Sciatic nerve (tissue), 2 donors: ENCODE measurements at places on chromosomes 12 and 14.

DNA sequence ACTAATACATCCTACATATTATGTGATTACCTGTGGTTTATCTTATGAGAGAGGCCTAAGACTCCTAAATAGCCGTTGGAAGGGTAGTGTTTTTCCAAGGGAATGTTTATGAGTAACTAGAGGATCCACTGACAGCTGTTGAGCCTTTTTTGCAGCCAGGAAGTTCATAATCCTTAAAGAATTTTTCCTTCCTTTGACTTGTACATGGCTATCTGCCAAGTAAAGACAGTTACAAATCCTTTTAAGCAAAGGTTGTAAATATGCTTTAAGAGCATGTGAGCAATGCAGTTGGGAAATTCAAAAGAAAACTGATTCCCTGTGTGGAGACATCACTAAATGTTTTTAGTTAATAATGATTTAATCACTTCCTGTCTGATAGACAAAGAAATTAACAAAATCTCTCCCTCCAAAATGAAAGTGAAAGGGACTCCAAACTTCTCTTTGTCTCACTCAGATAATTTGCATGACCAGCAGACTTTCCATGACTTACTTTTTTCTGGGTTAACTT, 333.8 kb downstream of the PDZRN4 start:
- DNase-seq, result no peak

DNA sequence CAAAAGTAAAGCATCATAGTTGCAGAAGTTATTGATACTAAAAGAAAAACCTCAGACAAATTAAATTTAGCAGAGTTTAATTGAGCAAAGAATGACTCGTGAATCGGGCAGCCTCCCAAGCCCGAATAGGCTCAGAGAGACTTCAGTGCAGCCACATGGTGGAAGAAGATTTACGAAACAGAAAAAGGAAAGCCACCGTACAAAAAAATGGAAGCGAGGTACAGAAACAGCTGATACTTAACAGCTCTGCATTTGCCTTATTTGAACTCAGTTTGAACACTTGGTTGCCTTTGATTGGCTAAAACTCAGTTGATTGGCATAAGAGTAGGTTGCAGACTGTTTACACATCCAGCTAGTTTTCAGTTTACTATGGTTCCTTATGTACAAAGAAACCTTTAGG, 12.9 kb downstream of the TTC9 start:
- no peak for DNase-seq

DNA sequence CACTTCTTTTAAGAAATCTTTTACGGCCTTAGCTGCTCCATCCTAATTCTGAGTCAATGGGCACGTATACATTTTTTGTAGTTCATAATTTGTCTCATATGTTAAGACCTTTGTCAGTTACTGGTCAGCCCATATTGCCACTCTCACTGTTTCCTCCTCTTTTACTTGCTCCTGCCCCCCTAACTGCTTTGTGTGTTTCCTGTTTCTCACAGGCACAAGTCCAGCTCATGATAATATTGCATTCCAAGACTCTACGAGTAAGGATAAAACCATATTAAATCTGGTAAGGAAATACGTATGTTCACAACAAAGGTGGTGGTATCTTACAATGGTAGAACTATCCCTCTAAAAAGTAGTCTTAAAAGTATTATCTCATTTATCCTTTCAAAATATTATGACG, 111.7 kb downstream of the DNAI7 start:
- no peak for DNase-seq

GRCh38 chr14:62614122-62614521, 431.1 kb downstream of the KCNH5 start:
- no peak for DNase-seq

DNA sequence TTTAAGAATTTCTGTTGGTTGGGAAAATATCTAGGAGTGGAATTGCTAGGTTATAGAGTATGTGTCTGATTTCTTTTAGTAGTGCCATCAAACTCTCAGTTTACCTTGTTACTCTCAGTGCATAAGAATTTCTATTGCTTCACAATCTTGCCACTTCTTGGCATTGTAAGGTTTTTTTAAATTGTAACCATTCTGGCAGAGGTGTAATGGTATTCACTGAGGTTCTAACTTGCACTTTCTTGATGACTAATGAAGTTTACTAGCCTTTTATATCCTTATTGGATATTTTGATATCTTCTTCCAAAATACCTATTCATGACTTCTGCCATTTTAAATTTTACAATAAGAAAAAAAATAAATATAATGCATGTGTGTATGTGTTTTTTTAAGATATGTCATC, 478.0 kb downstream of the NAV3 start:
- DNase-seq, result no peak

GRCh38 chr14:64990939-64991338, 4.2 kb downstream of the FNTB start:
- DNase-seq, result no peak

DNA sequence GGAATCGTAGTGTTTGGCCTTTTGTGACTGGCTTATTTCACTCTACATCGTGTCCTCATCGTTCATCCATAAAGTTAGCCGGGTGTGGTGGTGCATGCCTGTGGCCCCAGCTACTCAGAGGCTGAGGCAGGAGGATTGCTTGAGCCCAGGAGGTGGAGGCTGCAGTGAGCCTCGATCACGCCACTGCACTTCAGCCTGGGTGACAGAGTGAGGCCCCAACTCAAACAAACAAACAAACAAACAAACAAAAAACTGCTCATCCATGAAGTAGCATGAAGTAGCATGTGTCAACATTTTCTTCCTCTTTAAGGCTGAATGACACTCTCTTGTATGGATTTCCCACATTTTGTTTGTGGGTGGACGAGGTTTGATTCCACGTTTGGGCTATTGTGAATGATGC, 44.0 kb upstream of the MEG3 start:
- DNase-seq, result peak; percentile 8

DNA sequence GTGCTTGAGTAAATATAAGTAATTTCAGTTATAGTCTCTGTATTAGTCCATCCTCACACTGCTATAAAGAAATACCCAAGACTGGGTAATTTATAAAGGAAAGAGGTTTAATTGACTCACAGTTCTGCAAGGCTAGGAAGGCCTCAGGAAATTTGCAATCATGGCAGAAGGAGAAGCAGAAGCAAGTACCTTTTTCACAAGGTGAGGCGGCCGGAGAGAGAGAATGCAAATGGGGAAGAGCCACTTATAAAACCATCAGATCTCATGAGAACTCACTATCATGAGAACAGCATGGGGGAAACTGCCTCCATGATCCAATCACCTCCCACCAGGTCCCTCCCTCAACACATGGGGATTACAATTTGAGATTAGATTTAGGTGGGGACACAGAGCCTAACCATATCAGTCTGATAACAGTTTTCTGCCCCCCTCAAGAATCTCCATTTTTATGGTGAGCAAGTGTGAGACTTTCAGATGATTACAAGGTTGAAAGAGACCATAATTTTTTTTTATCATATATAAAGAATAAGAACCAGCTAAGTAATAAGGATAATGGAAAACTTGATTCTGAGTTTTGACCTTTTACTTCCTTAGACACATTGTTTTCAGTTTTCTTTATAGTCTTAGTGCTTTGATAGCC, 35.6 kb downstream of the LEMD3 start:
- DNase-seq, result no peak

- DNase-seq, result peak; percentile 87
These were observed 8.1 kb upstream of the PPP1R1A start for GRCh38 chr12:54596526-54596946.

GRCh38 chr12:109759595-109759994, 46.0 kb downstream of the FAM222A start:
- DNase-seq, result peak; percentile 28

GRCh38 chr12:64746663-64747062, 12.5 kb downstream of the GNS start:
- no peak for DNase-seq

DNA sequence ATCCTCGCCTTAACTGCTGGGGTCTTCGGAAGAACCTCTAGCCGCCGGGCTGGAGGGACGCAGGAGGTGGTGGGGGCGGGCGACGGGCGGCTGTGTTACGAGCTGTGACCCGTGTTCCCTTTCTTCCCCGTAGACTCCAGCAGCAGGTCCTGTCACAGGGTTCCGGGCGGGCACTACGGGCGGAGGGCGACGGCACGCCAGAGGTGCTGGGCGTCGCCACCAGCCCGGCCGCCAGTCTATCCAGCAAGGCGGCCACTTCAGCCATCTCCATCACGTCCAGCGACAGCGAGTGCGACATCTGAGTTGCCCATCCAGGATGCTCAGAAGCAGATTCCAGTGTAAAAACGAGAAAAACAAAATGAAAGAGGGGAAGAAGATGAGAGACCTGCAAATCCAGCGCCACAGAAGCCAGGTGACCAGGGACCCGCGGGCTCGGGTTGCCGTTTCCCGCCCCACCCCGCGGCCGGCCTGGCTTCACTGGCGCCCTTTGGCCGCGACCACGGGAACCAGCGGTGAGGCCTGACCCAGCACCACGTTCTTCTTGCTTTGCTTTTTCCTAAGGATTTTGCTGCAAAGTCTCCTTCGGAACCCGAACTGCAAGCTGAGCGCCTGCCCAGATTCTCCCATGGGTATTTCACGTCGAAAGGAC, 2.1 kb downstream of the SIX6 start:
- DNase-seq, result no peak

DNA sequence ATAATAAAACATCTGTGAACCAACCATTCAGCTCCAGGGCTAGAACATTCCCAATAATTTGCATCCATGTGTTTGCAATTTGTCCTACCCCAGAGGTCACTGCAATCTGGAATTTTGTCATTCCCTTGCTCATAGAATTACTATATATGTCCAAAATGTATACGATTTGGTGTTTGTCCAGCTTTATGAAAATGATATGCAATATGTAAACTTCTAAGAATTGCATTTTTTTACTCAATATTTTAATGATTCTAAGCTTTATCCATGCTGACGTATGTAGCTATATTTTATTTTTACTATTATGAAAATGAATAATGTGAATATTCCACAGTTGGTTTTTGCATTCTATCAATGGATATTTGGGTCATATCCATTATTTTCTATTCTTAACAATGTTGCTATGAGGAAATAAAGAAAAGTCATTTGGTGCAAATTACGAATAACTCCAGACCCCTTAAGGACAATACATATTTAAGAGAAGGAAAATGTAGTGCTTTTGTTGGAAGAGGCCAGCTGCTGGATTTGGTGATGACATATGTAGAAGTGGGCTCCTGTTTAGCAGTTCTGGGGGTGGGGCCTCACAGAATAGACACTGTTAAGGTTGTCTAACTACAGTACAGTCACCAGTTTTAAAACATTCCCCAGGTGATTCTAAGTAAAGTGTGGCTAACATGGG, 139.4 kb downstream of the SLC38A4 start:
- no peak for DNase-seq

GRCh38 chr14:40576880-40577478, 1029.7 kb upstream of the LRFN5 start:
- DNase-seq, result no peak

DNA sequence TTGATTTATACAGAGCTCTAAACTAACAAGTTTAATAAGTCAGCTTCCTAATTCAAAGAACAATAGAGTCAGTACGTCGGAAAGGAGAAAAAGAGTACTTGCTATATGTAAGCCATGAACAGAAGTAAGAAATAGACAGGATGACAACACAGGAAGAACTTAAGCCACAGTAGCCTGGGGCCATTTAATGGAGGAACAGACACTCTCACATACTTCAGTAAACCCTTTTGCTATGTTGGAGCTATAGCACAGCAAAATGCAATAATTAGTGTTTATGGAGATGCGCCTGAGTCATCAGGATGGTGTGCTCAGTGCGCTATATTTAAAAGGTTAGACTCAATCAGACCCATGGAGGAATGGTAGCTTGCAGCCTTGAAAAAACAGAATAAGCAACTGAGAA, 61.0 kb downstream of the SRGAP1 start:
- no peak for DNase-seq

DNA sequence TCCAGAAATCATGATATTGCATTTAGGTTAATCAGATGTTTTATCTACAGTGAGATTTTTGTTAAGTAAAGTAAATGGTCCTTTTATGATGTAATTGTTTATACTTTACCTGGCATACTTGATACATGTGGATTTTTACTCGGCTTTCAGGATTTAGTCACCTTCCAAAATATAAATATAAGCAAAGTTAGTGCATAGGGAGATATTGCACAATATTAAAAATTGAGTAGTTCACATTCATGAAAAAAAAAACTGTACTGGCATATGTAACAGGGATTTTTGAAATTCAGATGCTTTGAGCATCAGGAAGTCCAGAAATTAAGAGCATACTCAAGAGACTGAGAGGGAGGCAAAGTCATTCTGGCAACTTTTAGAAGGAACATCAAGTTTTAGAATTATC, 173.5 kb downstream of the PLCZ1 start:
- no peak for DNase-seq

- DNase-seq, result peak; percentile 39
These were observed 583.9 kb downstream of the ALG10 start for GRCh38 chr12:34605955-34606748.

GRCh38 chr12:51949342-51950030, 2.0 kb upstream of the ACVR1B start:
- no peak for DNase-seq

- DNase-seq, result no peak
These were observed 110.4 kb downstream of the KCNA5 start for GRCh38 chr12:5154091-5154490.

DNA sequence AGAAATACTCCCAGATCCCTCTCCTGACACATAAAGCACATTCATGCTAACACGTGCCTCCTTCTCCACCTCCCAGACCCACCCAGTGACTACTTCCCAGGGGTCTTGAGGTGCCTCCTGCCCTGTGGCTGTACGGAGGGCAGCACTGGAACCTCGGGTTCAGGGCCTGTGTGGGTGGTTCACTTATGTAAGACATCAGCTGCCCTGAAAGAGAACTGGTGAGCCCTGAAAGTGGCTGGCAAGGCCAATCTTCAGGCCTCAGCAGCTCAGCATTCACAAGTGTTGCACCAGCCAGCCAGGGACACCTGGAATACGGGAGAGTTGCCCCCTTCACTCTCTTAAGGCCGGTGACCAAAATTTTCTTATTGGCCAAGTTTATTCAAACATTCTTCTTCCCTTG, 38.9 kb upstream of the NTF3 start:
- DNase-seq, result no peak

DNA sequence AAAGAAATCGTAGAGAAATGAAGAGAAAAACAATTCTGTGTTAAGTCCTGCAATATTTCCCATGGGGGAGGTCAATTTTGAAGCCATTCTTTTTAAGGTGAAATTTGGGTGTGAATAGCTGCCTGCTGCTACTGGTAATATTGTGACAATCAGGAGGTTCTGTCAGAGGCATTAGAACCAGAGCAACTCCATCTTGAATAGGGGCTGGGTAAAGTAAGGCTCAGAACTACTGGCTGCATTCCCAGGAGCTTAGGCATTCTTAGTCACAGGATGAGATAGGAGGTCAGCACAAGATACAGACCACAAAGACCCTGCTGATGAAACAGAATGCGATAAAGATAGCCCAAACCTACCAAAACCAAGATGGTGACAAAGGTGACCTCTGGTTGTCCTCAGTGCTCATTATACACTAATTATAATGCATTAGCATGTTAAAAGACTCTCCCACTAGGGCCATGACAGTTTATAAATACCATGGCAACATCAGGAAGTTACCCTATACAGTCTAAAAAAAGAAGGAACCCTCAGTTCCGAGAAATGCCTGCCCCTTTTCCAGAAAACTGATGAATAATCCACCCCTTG, 24.8 kb upstream of the MTHFD1 start:
- no peak for DNase-seq
